Stimulated activated CD4-positive, alpha-beta T cell treated with anti-CD3 and anti-CD28 coated beads, Interleukin-2, amount 100 ng/mL, for 24 hours (primary cell): ENCODE measurements at places on chromosomes 1 and 21.

DNA sequence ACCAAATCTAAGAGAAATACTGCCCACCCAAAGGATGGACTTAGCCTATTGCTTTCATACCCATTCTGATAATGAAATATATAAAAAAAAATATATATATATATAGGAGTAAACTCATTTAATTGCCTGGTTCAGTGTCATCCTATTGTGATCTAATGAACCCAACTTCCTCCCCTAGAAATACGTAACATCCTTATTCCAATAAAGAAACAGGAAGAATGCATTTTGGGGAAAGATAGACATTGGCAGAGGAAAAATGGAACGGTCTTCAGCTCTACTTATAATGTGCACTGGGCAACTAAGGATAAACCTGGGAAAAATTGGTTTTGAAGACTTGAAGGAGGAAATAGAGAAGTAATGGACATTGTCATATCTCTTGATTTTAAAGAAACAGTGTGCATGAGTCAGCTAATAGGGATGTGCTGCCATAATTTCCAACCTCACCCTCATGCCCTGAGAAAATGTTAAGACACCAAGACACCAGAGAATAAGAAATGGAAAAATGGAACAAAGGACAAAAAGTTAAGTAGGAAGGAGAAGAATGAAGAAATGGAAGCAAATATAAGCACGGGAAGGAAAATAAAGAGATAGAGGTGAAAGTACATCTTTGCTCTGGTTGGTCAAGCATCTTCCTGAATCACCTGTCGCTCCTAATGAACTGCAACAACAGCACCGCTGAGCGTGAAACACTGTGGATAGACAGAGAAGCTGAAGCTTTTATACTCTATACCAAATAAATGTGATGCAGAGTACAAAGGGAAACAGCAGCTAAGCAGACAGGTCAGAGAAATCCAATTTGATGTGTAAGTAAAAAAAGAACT lies 5.4 kb downstream of the UBR4 start:
- no peak for DNase-seq

DNA sequence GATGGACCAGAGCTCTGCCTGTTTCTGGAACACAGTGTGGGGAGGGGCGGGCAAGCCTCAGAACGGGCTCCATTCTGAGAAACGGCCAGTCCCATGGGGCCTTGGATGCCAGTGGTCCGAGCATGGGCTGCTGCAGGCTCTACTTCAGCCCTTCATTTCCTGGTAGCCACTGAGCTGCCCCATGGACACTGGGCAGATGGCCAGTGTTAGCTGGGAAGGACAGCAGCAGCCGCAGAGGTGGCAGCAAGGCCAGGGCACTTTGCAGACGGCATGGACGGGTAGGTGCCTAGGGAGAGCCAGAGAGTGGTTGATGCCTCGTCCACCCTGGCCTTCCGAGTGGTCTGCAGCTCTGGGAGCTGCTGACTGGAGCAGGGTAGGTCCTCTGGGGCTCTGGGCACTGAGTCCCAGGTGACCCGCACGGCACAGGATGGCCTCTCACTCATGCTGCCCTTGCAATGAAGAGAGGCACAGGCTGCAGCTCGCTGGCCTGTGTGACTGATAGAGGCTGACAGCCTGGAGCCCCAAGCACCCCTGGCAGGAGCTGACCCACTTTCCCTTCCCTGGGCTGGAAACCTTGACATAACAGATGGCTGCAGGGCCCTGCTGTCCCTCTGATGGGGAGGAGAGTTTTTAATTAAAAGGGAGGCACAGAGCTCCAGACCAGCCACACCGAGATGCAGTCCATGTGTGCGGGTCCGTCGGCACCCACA lies 87.7 kb upstream of the COL6A1 start:
- DNase-seq = no peak

DNA sequence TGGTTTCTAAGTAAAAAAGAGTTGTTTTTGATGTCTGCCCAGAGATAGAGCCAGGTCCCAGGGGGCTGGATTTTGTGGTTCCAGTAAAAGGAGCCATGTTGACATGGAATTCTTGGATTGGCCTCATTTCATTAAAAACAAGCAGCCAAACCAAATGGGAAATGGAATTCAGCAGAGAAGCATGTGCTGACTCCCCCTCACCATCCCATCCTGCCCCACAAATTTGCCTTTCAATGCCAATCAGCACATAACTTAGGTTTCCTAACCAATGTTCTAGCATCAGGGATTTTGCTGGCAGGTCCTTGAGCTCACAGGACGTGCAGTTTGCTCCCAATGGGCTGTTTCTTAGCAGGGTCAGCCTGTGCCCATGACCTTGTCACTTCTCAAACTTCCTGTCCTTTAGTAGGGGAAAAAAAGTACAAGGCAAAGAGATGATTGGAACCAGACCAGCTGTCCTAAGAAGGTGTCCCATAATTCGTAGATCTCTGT lies 101.5 kb upstream of the GADD45A start:
- DNase-seq = no peak

DNA sequence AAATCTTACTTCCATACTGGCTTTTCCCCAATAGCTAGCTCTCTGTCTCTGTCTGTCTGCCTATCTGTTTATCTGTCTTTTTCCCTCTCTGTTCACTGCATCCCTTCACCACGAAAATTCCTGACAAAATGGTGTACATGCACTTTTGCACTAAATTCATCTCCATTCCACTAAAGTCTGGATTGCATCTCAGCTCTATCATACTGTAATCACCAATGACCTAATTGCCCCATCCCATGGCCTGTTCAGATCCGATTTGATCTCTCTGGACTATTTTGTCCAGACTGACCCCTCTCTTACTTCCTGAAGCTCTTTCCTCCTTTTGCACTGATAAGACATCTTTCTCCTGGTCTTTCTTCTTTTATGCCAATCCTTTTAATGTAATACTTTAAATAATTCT lies 112.5 kb upstream of the USH2A start:
- no peak for DNase-seq

DNA sequence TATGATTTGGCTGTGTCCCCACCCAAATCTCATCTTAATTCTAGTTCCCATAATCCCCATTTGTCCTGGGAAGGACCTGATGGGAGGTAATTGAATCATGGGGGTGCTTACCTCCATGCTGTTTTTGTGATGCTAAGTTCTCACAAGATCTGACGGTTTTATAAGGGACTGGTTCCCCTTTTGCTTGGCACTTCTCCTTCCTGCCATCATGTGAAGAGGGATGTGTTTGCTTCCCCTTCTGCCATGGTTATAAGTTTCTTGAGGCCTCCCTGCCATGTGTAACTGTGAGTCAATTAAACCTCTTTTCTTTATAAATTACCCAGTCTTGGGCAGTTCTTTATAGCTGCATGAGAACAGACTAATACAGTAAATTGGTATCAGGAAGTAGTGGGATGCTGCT lies 114.1 kb downstream of the ZNF648 start:
- DNase-seq = no peak

- DNase-seq = no peak
These were observed 478.2 kb downstream of the NEGR1 start for GRCh38 chr1:71804140-71804539.

DNA sequence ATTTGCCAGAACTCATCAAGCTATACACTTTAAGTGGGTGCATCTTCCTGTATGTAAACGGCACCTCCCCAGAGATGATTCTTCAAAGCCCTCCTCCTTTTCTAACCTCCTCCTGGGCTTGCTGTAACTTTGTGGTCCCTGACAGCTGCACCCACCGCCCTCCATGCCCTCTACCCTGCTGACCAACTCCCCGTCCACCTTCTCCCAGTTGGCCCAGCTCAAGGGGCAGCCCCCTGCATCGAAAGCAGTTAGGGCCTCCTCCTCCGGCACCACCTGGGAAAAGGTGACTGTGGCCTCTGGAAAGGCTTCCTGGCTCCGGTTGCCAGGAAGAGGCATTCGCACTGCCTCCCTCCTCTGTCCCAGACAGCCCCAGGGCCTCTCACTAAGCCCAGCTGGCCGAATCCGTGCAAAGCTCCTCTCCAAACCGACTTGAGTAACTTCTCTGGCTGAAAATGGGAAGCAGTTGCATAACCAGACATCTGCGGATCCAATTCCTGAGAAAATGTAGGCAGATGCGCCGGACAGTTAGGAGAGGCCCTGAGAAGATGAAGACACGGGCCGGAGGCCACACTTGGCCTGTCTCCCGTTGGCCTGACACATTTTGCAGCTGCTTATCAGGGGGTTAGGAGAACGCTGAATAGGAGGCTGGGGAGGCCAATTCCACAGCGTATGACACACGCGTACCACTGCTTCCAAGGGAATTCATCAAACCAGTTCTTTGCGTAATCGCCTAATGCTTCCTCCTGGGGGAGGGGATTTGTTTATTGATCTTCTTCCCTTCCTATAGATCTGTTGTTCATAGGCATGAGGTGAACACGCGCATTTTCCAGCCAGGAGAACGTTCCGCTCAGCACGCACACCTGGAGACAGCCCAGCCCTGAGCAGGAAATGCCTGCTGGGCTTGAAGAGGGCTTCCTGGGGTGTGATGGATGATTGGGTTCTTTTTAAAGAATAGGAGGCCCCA lies 48.7 kb upstream of the COL6A2 start:
- DNase-seq = no peak

- no peak for DNase-seq
These were observed 51.3 kb downstream of the KCND3 start for GRCh38 chr1:111938123-111938522.

GRCh38 chr1:44089371-44090048 lies 29.1 kb upstream of the KLF17 start:
- no peak for DNase-seq

- DNase-seq = no peak
These were observed 459.2 kb upstream of the RUNX1 start for GRCh38 chr21:35508139-35508888.

DNA sequence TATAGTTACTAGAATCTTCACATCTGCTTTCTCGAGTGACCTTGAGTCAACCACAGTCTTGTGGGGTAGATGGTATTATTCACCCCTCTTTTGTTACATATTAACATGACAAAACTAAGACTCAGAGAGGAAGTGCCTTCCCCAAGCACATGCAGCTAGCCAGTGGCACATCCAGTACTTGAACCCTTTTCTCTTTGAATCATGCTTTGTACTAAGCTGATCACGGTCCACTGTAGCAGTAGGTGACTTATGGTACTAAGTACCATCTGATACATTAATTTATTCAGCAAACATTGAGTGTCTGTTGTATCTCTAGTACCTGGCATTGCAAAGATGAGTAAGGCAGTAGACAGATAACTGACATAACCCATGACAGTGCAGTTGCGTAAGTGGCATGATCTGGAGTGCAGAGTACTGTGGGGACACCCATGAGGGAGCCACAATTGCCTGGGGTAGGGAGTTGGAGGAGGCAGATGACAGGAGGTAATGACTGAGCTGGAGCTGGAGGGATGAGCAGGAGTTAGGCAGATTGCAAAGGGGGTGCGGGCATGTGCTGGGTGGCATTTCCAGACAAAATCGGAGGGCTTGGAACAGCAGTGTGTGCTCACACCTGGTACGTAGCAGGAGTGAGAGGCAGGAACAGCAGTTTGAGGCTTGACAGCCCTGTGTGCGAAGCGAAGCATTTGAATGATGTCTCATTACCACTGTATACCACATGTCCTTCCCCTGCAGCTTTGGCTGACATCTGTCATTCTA lies 29.8 kb downstream of the UCK2 start:
- no peak for DNase-seq
